ENCODE measurements at places on chromosomes 5 and 9. TPM values are rescaled to one million over a fixed set of nuclear protein-coding genes. Genes with fewer than 3 reads are reported as not detected.

RECK gene
- total RNA-seq, result 5.4 TPM

EGFLAM gene
- 0.39 TPM for total RNA-seq

FGF18 gene
- total RNA-seq, result 3.2 TPM

FOXI1 gene
- not detected for total RNA-seq

ARID3C gene
- total RNA-seq, result 0.17 TPM

CARD9 gene
- total RNA-seq, result 1.1 TPM

PCDHGA12 gene
- total RNA-seq, result not detected

IFNA21 gene
- not detected for total RNA-seq

ADRB2 gene
- 1.3 TPM for total RNA-seq

TAL2 gene
- total RNA-seq, result 0.12 TPM

CTXN3 gene
- not detected for total RNA-seq

SPATA31A3 gene
- total RNA-seq, result not detected

MTREX gene
- total RNA-seq, result 32.7 TPM

HTR1A gene
- not detected for total RNA-seq

PCDHGA3 gene
- 0.02 TPM for total RNA-seq

GAS1 gene
- 0.09 TPM for total RNA-seq

SPATA31E1 gene
- 0.01 TPM for total RNA-seq

PLAC8L1 gene
- total RNA-seq, result not detected

TTLL11 gene
- 4.2 TPM for total RNA-seq

PCA3 gene
- not detected for total RNA-seq

TPM2 gene
- 647 TPM for total RNA-seq

ASPN gene
- not detected for total RNA-seq

NMUR2 gene
- 0.08 TPM for total RNA-seq
